Hematopoietic multipotent progenitor cell treated with erythropoietin and hydrocortisone succinate and interleukin-3 and kit ligand, for 17 days (in vitro differentiated cells): ENCODE measurements at places on chromosomes 13 and 19.
A peak's percentile ranks its signal among the peaks of the same experiment; 100 is the strongest.

GRCh38 chr13:38897521-38897920 lies 93.1 kb downstream of the STOML3 start:
- no peak for DNase-seq

DNA sequence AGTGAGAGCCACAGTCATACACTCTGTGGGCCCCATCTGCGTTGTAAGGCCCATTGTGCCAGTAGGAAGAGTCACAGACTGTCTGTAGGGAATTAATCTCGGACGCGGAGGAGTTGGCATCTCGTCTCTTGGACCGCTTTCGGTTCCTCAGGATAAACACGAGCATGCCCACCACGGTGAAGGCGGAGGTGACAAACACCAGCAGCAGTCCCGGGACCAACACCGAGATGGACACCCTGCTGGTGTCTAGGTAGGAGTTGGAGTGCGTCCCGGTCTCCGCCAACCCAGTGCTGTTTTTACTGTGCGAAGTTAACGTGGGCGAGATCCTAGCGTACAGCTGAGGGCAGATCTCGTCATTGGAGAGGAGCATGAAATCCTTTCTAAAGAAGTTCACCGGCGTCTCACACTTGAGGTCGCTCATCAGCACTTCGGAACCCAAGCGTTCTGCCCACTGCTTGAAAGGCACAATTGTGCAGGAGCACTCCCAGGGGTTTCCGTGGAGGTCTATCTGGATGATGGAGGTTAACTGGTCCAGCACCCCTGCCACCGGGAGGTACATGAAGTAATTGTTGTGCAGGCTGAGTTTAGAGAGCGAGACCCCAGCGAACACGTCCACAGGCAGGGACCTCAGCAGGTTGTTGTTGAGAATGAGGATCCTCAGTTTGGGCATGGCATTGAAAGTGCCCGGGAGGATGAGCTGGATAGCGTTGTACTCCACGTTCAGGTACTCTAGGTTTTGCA lies 2.7 kb downstream of the SLITRK1 start:
- DNase-seq: no peak

DNA sequence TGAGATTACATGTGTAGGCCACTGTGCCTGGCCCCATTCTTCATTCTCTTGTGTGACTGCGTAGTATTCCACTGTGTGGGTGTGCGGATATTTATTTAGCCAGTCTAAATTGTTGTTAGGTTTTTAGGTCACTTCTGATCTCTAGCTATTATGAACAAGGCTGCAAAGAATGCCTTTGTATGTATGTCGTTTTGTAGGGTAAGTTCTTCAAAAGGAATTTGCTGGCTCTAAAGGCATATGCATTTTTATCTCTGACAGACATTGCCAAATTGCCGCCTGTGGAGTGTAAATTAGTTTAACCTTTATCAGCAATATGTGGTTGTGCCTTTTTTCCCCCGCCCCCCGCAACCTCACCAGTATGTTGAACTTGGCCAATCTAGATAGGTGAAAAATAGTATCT lies 30.3 kb upstream of the EHD2 start:
- DNase-seq: no peak

GRCh38 chr19:10981252-10981895 lies 20.5 kb downstream of the SMARCA4 start:
- no peak for DNase-seq

GRCh38 chr19:35533201-35533821 lies at the start of gene GAPDHS:
TSS of gene GAPDHS (plus strand) at chr19:35533456. CDS start at chr19:35533528, 72 bp downstream.
- no peak for DNase-seq

GRCh38 chr13:52001120-52001731 lies 10.0 kb downstream of the ATP7B start:
- DNase-seq: peak; percentile 74

DNA sequence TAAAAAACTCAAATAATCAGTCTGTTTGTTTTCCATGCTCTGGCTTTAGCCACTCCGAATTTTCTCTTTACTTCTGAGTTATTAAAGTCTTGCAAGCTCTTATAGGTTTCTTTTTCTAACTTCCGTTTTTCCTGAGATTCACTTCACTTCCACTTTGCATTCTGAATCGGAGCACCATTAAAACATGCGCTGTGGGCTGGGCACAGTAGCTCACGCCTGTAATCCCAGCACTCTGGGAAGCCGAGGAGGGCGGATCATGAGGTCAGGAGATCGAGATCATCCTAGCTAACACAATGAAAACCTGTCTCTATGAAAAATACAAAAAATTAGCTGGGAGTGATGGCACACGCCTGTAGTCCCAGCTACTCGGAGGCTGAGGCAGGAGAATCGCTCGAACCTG lies 357.9 kb downstream of the SLITRK6 start:
- no peak for DNase-seq

GRCh38 chr19:18109733-18110608 lies 12.4 kb downstream of the MAST3 start:
- DNase-seq: peak; percentile 40

- DNase-seq: no peak
Measured at GRCh38 chr19:34985249-34986022, 14.7 kb upstream of the GRAMD1A start.

- no peak for DNase-seq
Measured at GRCh38 chr13:36766295-36766694, 52.7 kb upstream of the RFXAP start.

DNA sequence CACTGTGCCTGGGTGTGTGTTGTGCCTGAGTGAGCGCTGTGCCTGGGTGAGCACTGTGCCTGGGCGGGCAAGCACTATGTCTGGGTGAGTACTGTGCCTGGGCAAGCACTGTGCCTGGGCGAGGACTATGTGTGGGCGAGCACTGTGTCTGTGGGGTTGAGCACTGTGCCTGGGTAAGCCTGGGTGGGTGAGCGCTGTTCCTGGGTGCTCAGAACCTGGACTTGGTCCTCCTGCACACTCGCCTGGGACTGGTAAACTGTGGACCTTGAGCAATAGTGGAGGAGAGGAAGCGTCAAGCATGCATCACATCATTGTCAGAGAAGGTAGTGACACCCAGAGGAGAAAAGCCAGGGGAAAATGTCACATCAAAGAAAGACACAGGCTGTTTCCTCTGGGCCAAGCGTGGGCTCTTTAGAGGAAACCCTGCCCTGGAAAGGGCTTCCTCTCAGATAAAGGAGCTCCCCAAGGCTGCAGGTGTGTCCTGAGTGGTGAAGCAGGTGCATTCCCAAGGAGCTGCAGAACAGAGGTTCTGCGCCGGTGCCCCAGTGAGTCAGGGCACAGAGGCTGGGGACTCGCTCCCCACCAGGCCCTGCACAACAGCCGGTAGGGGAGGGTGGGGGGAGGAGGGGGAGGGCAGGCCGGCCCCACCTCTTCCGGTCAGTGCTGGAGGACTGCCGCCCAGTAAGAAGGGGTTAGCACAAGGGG lies 141.2 kb downstream of the TEX29 start:
- no peak for DNase-seq

- DNase-seq: no peak
Measured at GRCh38 chr19:45575216-45575615, 9.4 kb downstream of the OPA3 start.

DNA sequence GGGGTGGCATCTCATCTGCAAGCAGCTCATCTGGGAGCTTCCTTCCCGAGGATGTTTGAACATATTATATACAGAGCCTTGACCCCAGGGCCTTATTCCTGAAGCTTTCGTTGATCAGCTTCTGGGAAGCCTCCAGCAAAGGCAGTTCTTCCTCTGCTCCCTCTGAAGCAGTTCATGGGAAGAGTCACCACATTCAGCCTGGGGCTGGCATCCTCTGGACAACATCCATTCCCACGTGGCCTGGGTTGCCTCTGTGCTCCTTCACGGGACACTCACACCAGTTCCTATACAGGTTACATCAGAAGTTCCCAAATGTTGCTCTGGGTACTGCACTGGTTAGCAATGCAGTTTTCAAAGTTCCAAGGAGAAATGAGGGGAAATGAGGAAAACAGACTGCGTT lies 29.6 kb downstream of the COL4A2 start:
- no peak for DNase-seq

DNA sequence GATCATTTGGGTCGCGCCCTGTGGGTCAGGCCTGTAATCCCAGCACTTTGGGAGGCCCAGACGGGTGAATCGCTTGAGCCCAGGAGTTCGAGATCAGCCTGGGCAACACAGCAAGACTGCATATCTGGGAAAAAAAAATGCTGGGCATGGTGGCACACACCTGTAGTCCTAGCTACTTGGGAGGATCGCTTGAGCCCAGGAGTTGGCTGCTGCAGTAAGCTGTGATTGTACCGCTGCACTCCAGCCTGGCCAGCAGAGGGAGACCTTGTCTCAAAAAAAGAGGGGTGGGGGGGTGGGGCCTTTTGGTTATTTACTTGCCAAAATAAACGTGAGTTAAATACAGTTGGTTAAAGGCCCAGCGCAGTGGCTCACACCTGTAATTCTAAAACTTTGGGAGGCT lies 9.8 kb upstream of the ZNF544 start:
- peak; percentile 23 for DNase-seq

DNA sequence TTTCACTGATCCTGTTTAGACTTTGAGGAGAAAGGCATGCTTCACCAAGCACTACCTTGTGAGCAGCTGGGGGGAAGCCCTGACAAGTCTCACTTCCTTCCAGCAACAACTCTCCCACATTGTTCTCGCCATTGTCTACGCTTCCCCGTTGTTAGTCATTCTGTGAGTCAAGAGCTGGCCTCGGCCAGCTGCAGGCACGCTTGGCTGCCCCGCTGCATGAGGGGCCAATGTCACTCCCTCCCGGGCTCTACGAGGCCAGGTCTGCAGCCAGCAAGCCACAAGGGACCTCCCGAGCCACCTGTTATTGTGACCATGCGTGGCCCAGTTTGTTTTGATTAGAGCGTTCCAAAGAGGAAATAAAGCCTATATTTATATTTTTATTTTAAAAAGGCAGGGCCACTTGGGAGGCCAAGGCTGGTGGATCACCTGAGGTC lies 220.9 kb downstream of the FOXO1 start:
- no peak for DNase-seq

DNA sequence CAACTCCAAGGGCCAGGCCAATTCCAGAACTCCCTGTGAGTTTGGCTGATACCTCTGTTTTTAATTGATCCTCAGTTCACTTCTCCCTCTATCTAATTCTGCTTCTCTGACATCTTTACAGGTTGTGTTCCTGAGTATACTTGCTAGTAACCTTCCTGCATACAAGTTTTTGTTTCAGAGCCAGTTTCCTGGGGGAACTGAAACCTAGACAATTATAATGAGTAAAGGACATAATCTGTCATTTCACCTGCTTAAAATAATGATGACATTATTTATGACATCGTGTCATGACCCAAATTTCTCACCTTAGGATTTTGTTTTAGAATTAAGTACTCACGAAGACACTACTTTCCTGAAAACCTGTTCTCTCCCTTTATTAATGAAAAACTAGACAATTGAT lies 12.5 kb upstream of the MYCBP2 start:
- no peak for DNase-seq

- no peak for DNase-seq
Measured at GRCh38 chr13:46206143-46206542, 5.6 kb upstream of the LRRC63 start.

DNA sequence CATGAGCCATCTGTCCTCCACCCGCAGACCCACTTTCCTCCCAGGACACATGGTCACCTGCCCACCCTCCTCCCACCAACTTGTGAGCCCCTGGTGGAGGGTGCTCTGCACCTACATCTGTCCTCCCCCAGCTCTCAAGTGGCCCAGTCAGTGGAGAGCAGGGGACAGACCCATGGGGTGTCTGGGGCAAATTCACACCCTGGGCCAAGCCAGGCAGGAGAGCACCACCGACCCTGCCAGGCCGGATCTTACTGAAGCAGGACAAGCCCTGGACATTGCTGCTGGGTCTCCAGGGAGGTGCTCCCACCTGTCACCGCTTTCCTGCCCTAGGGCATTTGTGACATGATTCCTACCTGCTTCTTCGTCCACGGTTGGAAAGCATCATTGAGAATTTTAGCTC lies 221.6 kb downstream of the TUBA3C start:
- DNase-seq: no peak

GRCh38 chr13:55999709-56000108 lies 1141.0 kb upstream of the PRR20A start:
- DNase-seq: no peak

- no peak for DNase-seq
Measured at GRCh38 chr19:34313188-34313587, 51.8 kb upstream of the GPI start.

DNA sequence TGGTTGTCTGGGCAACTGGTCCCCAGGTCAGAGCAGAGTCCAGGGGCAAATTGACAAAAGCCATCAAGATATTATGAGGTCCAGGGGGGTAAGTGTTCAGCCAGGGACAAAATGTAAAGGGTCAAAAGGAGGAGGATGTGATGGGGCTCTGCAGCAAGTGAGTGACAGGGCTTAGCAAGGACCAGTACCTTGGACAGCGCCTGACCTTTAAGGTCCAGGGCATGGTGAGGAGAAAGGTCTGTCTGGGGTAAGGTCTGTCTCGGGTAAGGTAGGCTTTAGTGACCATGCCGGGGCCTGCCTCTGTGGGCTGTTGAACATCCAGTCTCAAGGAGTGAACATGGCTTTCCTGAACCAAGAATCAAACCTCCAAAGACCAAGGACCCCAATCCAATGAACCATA lies 6.3 kb upstream of the ZNF358 start:
- no peak for DNase-seq

DNA sequence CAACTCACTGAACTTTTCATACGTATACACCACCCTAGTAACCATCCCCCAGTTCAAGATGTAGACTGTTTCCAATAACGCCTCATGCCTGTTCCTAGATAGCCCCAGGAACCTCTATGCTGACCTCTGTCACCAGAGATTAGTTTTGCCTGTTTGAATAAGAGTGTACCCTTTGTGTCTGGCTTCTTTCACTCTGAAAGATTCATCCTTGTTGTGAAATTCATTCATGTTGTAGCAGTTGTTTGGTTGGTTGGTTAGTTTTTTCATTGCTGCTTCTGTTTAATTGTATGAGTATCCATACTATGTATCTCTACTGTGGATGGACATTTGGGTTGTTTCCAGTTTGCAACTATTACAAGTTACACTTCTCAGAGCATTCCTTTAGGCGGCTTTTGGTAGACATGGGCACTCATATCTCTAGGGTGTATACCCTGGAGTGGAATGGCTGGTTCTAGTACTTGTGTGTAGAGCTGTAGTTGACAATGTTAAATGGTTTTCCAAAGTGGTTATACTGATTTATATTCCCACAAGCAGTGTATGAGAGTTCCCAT lies 1.6 kb downstream of the RNASEH2B start:
- peak; percentile 43 for DNase-seq
